ENCODE measurements at places on chromosomes 6 and 20.

- peak; percentile 78 for DNase-seq
Observed at GRCh38 chr6:104633125-104633524, 226.6 kb downstream of the HACE1 start.

GRCh38 chr6:96836631-96837080 lies 621 bp downstream of the GPR63 start:
- no peak for DNase-seq

- DNase-seq: no peak
Observed at GRCh38 chr6:109298605-109299264, 83.5 kb downstream of the CD164 start.

GRCh38 chr6:170135461-170135820 lies 155.4 kb downstream of the DLL1 start:
- DNase-seq: no peak

DNA sequence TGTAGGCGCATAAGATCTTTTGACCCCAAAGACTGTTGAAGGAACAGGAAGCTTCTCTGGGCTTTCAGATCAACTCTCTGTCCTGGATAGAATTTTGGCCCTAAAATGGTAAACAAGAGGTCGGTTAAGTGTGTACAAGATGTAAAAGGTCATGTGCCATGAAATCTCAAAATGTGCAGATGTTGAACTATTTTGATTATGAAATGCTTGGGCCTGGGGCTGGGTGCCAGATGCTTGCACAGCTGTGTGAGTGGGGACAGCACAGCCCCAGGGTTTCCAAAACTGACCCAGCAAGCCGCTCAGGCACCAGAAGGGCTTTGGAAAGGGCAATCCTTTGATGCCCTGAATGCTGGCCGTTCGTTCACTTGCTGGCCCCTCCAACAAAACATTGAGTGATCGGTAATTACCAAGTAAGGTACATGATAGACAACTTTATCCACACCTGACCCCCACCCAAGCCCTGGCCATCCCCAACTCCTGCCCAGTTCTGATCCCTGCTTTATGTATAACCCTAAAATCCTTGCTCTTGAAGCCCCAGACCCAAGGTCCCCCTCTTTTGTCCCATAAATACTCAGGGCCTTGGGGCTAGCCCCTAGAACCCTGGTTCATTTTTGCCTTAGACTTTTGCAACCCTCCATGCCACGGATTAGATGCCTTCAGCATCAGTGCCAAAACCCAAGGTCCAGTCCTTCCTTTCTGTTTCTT lies 1.9 kb downstream of the TMEM239 start:
- DNase-seq: no peak

DNA sequence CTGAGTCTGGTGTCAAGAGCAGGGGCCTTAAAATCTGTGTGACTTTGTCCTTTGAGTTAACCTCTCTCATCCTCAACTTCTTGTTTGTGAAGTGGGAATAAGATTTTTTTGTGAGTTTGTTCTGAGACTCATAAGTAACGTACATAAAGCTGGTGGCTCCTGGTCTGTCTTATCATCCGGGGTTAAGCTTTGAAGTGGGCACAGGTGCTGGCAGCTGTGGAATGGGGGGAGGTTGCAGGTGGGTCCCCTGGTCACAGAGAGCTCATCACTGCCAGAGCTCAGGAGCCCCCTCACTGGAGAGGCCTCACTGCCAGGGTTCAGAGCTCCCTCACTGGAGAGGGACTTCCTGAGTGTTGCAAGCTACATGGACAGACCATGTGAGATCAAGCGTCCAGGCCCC lies 174.1 kb downstream of the NRN1 start:
- DNase-seq: no peak

DNA sequence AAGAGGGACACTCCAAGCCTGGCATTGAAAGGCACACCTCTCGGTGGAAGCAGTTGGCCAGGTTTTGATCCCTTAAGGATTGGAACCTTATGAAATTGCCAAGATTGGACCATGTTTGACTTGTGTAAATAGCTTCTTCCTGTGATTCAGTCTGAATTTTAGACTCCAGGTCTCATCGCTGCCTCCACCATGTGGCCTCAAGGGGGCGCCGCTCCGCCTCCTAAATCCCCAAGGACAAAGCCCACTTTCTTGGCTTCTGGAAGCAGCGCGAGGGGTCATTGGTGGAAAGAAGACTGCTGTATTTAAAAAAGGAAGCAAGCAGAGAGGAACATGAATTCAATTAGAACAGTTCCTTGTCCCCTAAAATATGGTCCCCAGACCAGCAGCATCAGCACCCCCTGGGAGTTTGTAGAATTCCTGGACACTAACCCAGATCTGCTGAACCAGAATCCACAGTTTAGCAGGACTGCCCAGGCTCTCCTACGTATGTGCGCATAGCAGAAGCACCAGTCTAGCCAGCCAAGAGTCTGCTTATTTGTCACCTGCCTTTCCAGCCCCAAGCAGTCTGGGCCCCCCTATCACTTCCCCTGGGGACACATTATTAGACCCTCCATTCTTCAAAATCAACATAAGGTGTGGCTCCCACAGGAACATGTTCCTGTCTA lies 108.5 kb downstream of the LY86 start:
- no peak for DNase-seq

DNA sequence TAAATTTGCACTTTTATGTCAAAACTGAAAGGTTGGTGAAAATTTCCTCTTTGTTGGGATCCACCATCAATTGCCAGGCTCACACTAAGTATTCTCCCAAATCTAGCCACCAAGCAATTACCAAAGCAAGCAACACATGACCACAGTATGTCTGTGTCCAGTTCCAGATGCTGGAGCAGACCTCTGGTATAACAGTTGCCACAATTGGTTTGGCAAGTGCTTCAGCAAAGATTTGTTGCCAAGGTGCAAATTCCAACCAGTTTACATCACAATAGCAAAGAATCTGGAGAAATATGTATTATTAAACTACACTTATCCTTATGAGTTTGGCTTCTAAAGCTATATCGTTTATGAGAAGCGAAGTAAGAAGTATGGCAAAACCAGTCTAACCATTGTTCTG lies 6.4 kb downstream of the GTF2H5 start:
- peak; percentile 88 for DNase-seq

GRCh38 chr6:75396005-75396800 lies 97.4 kb downstream of the FILIP1 start:
- no peak for DNase-seq

GRCh38 chr6:36712816-36713215 lies 15.2 kb downstream of the RAB44 start:
- DNase-seq: no peak

DNA sequence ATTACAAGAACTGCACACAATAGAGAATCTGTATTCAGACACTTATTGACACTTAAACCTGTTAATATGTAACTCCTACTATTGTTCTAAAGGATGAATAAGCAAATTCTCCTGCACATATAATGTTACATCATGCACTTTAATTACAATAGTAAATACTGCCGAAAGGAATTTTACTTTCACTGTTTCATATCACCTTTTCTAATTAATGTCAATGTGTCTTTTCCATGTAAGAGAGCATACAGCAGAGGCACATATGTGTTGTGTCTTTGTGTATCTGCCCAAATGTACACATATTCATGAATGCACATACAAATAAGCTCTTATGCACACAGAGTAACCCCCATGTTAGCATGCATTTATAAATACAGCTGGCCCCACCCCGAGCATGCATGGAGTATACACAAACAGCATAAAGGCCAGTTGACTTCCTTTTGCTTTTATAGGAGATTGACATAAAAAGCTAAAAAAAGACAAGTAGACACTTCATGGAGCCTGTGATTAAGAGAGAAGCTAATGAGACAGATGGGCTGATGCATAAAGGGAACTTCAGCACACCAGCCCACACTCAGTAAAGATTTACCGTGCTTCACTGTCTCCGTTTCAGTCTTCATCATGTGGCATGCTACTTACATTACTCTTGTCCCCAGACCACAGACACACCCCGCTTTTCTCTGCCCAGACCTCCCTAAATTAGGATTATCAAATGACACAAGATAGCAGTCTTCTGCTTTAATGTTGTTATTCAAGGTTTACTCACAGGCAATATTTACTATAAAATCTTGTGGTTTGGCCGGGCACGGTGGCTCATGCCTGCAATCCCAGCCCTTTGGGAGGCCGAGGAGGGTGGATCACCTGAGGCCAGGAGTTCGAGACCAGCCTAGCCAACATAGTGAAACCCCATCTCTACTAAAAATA lies 184.6 kb downstream of the ATXN1 start:
- no peak for DNase-seq

DNA sequence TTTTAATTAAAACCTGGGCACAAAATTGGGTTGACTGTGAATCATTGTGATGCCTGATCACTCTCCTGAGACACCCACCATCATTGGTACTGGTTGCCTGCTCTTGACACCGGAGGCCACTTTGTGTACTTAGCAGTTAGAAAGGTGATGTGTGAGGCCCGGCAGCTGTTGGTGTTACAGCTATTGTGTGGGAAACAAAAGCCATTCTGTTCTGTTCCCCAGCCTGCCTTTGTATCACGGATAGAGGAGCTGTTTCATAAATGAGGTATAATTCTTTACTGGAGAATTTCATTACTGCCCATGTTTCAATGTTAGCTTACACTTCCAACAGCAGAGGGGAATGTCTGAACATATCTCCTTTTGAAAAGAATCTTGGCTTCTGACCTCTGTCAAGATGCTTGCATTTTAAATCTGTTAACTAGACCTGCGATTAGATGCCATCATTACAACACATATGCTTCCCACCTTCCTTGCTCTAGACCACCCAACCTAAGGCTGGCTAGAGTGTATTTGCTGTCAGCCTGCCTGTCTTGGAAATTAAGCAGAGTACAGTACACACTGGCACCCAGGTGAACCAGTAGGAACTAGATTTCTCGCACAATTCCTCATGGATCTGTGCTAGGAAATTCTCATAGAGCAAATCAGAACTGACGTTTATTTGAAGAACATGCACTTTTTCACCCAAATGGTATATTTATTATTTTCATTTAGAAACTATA lies 142.4 kb upstream of the INSM1 start:
- DNase-seq: no peak

GRCh38 chr20:45735552-45735951 lies 13.4 kb downstream of the SPINT4 start:
- DNase-seq: no peak

DNA sequence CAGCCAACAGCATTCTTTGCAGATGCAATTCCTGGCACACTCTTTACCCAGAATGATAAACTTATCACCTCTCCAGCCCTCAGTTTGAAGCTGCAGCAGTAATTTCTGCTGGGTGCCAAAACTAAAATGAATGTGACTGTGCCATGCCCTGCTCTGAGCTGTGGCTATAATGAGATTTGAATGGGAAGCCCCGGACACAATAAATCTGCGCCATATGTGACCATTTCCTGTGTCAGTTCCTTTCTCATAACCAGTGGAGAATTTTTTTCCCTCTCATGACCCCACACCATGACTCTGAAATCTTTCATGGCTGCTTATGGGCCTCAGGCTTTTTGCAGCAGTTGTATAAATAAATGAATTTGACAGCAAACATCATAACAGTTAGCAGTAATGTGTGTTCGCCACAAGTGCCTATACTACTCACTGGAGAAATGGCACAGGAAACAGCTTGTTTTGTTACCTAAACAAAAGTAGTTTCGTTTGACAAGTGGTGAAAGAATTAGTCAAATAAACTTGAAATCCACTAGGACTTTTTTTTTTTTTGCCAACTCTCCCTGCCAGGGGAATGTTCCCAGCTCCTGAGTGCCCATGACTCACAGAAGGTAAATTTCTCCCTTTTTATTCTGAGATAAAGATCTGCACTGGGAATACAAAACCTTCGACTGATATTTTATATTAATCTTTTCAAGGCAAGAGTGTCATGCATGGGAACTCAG lies 408.4 kb downstream of the PKHD1 start:
- DNase-seq: no peak

DNA sequence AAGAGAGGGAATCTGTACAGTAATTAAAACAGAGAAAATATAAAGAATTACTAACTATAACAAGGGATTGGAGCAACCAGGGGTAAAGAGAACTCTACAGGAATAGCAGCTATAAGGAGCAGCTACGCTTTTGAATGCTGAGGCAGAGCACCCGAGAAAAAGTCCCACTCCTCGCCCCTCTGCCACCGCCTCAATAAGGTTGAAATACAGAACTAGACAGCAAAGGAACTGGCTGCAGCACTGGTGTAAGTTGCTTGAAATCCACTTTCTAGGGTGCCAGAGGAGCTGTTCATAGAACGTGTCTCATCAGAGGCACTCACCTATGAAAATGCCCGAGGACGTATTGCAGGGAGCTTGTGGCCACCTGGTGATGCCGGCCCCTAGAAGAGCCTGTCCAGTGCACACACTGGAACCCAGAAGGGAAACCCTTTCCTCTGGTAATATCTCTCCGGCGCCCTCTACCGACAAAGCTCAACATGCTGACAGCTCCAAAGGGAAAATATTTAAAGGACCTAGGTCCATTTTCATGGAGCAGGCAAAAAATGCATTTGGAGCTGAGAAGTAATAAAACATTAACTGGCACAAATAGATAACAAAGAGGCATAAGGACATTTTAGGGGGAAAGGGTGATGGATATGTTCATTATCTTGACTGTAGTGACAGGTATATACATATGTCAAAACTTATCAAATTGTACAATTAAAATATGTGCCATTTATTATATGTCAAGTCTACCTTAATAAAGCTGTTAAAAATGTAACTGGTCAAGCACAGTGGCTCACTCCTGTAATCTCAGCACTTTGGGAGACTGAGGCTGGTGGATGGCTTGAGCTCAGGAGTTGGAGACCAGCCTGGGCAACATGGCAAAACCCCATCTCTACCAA lies 137.4 kb upstream of the HDAC2 start:
- DNase-seq: peak; percentile 27

DNA sequence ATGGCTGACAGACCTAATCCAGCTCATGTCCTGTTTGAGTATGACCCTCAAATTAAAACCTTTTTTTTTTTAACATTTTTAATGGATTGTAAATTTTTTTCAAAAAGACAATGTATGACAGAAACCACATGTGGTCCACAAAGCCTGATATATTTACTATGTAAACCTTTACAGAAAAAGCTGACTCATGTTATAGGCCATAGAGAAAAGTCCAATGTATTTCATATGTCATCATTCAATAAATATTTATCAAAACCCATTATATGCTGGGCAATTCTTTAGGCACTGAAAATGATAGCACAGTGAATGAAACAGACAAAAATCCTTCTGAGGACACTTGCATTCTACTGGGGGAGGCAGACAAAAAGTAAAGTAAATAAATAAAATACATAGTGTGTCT lies 826.2 kb upstream of the FLRT3 start:
- DNase-seq: no peak

DNA sequence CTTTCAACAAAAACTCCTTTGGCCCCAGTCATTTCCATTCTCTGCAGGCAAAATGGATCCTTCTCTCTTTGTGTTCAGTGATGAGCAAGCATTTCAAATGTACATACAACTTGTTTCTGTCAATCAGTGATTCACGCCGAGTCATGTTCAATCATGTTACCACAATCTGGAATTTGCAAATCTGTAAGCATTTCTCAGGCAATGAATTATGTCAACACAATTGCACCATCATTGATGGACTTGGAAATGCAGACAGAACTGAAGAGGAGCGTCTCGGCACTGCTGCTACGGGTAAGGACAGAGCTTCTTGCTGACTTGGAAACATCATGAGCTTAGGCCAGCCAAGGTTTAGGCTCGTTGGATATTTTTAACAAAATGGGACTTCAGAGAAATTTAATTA lies 132.8 kb upstream of the AGPAT4 start:
- DNase-seq: no peak
